AG10803 (cell line): ENCODE measurements at places on chromosomes 2 and 18.
A peak's percentile ranks its signal among the peaks of the same experiment; 100 is the strongest.

DNA sequence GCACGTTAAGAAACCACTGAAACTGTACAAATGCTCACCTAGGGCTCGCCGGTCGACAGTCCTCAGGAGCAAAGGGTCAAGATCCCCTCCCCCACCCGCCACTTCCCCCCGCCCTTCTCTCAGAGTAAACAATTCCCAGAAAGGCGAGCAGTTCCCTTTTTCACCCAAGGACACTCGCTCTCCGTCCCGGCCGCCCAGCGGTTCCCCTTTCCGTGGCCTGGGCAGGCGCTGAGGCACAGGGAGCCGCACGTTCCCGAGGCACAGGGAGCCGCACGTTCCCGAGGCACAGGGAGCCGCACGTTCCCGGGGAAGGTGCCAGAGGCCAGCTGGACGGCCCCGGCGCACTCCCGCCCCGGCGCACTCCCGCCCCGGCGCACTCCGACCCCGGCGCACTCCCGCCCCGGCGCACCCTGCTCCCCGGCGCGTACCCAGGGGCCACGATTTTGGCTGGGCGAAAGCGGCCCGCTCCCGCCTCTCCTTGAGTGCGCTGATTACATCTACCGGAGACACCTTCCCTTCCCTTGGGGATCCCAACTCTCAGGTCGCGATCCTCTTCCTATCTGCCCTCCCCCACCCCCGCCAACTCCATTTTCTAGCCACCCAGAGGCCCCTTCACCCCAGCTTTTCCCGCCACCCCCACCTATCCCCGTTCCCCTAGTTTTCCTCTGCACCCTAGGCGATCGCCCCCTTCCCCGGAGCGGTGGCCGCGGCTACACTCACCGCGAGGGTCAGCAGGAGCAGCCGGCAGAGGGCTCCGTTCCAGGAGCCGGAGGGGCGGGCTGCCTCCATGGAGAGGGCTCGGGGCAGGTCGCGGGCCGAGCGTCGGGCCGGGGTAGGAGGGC, 817 bp downstream of the DSC2 start:
- DNase-seq: no peak

- DNase-seq: peak; percentile 95
Observed at GRCh38 chr2:186422226-186422625, 63.8 kb upstream of the ZC3H15 start.

- no peak for DNase-seq
Observed at GRCh38 chr18:59646228-59646962, 50.8 kb downstream of the CCBE1 start.

DNA sequence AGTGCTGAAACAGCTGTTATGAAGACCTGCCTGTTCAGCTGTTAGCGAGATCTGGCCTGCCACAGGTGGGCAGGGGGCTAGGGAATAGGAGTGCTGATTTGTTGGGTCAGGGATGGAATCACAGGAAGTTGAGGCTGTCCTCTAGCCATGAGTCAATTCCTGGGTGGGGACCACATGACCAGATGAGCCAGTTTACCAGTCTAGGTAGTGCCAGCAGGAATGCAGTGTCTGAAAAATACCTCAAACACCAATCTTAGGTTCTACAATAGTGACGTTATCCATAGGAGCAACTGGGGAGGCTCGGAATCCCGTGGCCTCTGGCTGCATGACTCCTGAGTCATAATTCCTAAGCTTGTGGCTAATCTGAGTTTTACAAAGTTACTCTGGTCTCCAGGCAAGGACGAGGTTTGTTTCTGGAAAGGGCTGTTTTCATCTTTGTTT, 44.9 kb downstream of the DYSF start:
- peak; percentile 87 for DNase-seq

DNA sequence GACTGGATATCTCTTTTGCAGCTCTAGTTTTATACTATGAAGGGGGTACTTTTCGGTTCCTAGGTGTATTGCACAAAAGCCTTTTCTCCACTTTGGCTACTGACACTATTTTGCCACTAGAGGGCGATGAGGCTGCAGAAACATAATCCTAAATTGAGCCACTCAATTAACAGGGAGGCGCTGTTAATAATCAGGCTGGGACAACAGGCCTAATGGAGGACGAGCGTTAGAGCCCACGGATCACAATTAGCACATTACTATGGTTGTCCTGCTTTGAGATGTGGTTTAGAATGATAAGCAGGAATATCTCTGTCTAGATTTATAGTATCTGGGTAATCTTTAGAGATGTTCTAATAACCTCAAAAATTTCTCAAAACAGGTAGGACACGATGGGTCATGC, 62.2 kb upstream of the PMAIP1 start:
- peak; percentile 62 for DNase-seq

DNA sequence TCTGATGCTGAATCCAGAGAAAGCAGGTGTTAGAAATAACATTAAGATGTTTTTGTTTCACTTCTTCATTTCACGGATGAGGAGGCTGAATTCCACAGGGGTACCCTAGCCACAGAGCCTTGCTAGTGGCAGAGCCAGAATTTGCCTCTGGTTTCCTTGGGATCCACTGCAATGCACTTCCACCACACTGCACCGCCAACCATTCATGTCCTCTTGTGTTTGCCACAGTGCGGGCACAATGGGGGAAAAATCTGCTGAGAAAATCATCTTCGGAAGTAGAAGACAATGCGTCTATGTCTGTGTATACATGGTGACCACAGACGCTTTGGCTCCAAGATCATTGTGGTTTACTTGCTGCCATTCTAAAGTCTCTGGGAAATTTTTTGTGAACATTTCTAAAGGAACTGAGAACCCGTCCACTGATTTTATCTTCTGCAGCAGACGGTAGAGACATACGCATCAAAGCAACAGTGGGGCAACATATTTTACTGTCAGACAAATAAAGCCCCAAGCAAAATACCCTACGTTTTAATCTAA, 14.9 kb downstream of the ICOS start:
- DNase-seq: no peak

GRCh38 chr18:44742718-44743311, 62.1 kb downstream of the SETBP1 start:
- peak; percentile 79 for DNase-seq

DNA sequence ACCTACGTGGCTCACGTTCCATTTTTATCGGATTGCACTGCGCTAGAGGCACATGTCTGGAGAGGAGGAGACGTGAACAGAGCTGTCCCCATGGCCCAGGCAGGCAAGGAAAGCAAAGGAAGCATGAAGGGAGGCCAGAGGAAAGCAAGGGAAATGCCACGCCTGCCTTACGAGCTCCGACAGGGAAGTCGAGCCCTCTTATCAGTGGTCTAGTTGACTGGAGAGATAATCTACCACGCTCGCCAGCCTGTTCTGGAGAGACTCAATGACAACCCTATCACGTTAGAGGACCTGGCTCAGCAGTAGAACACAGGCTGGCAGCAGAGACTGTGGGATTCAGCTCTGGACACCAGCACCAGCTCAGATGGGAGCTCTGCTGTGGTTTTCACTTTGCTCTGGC, 202.6 kb upstream of the ID2 start:
- no peak for DNase-seq

- DNase-seq: no peak
Observed at GRCh38 chr2:170371231-170371998, 193.5 kb downstream of the MYO3B start.

DNA sequence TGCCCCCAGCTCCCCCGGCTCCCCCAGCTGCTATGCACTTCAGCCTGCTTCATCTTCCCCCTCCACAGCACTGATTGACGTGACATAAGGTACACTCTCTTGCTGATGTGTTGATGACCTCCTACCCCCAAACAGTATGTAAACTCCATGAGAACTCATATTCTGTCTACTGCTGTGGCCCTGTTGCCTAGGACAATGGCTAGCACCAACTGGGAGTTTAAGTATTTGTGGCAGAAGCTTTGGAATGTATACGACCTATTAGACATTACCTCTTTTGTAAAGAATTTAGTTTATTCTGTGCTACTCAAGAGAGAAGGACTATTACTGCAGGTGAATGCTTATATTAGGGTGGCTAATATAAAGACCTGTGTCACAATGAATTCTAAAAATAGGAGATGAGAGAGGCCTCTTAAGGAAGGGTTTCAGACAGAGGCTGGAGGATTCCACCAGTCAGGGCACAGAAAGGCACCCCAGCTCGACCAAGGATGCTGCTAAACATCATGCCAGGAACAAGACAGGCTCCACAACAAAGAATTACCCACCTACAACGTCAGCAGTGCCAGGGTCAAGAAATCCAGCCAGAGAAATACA, 60.6 kb downstream of the CABYR start:
- no peak for DNase-seq

DNA sequence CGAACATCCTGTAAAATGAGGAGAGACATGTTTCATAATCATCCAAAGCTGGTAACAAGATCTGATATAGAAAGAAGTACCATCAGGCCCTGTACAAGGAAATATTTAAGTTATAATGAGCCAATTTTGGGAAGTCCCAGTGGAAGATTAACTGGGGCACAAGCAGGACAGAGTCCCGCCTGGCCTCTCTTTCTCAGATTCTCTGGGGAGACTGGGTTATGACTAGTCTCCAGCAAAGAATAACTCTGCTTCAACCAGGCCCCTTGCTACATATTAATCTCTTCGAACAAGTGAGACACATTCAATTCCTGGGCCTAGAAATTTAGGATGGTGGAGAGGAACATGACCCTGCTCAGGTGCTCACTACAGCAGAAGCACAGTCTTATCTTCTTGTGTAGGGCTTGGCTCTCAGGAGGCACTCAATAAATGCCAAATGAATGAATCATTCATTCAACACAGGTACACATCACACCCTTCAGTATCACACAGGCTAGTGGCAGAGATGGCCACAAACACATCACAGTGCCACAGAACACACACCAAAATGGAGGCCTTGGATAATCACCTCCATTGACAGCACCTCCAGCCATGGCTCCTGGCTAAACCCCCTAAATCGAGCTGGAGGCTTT, 46.4 kb upstream of the RNF152 start:
- DNase-seq: no peak

DNA sequence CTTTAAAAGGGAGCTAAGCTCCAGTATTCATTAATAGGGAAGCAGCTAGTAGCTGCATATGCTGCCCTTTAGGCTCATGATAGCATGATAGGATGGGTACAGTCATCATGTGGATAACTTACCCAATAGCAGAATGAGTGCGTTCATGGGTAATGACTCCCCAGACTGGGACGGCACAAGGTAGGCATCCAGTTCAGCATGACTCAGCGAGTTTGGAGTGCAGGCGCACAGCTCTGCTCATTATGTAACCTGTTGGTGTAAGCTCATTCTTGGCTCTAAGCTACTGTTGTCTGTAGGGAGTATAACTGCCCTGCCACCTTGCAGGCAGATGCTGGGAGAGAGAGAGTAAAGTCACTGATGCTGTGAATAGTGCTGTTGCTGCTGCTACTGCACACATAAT, 209.2 kb upstream of the SYT4 start:
- no peak for DNase-seq

DNA sequence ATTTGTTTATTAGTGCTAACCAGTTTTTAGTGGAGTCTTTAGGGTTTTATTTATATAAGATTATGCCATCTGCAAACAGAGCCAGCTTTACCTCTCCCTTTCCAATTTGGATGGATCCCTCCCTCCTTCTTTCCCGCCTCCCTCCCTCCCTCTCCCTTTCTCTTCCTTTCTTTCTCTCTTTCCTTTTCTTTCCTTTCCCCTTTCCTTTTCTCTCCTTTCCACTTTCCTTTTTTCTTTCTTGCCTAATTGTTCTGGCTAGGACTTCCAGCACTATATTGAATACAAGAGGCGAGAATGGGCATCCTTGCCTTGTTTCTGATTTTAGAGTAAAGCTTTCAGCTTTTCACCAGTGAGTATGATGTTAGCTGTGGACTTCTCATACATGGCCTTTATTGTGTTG, 24.1 kb downstream of the COLEC11 start:
- no peak for DNase-seq

- DNase-seq: peak; percentile 56
Observed at GRCh38 chr2:186503827-186504606, 18.0 kb downstream of the ZC3H15 start.

DNA sequence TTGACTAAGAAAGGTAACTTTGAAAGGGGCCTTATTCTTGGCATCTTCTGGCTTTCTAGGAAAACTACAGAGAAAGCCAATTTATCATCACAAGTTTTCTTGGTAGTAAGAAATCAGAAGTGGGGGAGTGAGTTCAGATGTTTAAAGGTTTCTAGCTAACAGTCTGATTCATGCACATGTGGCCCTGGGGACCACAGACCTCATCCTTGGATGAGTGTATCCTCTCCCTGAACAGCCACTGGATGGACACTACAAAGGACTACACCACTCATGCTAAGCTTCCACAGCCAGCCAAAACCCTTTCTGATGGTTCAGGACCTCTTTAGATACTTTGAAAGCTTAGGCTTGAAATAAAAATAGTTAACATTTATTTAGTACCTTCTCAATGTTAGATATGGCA, 218.3 kb upstream of the STK17B start:
- no peak for DNase-seq

GRCh38 chr2:58638256-58638805, 397.2 kb upstream of the FANCL start:
- no peak for DNase-seq

DNA sequence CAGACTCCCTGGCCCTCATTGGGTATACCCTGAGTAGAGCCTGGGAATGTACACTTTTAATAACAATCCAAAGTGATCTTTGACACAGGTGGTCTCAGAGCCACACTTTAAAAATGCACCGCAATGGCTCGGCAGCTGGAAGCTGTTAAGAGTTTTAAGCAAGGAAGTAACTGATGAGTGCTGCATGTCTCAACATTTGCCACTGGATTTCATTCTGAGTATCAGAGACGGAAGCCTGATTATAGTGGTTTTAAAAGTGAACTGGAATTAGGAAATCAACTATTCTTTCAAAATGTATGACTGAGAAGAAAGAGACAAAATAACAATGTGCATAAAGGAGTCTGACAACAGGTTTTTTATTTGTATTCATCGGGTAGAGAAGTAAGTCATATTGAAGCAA, 7.5 kb downstream of the MBOAT2 start:
- peak; percentile 45 for DNase-seq

DNA sequence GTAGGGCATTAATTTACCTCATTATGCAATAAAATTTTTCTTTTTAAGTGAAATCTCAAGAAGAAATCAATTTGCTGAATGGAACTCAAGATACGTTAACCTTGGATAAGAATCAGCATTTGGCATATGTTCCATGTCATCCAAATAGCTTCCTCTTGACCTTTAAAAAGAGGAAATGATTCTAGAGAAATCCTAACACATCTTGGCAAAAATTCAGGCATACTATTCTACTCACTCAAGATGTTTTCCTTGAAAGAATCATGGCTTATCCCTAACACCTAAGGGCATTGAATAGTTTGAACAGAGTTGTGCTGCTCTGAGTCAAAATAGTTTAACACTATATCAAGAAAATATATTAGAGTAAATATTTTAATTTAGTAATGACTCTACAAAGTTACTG, 678.0 kb downstream of the EPHA4 start:
- no peak for DNase-seq

GRCh38 chr18:55346961-55347740, 240.8 kb downstream of the TCF4 start:
- DNase-seq: no peak

GRCh38 chr2:64936809-64937208, 52.4 kb upstream of the SLC1A4 start:
- DNase-seq: no peak
